ENCODE measurements at places on chromosomes 1 and 21.
A peak's percentile ranks its signal among the peaks of the same experiment; 100 is the strongest.

GRCh38 chr1:92372164-92372563 is 73.3 kb downstream of the RPAP2 start:
- DNase-seq: no peak

- no peak for DNase-seq
These were observed 71.1 kb upstream of the C8B start for GRCh38 chr1:57036641-57037579.

GRCh38 chr1:177984136-177984525 is 14.3 kb upstream of the SEC16B start:
- DNase-seq: peak; percentile 18

DNA sequence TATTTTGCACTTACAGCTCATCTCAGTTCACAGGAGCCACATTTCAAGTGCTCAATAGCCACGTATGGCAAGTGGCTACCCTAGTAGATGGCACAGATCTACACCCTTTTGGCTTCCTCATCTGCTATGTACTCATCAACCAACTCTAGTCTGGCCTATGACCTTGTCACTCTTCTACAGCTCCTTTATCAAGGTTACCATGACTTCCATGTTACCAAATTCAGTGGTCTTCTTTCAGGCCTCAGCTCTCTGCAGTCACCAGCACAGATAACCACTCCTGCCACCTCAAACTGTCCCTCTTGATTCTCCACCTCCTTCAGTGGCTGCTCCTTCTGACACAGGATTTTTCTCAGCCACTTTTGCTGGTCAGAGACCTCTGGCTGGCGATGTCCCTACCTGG is 11.7 kb upstream of the USP48 start:
- no peak for DNase-seq

- DNase-seq: no peak
These were observed 2.1 kb upstream of the TMEM9 start for GRCh38 chr1:201156346-201156745.

- DNase-seq: no peak
These were observed 174.1 kb downstream of the PBX1 start for GRCh38 chr1:164733070-164733469.

DNA sequence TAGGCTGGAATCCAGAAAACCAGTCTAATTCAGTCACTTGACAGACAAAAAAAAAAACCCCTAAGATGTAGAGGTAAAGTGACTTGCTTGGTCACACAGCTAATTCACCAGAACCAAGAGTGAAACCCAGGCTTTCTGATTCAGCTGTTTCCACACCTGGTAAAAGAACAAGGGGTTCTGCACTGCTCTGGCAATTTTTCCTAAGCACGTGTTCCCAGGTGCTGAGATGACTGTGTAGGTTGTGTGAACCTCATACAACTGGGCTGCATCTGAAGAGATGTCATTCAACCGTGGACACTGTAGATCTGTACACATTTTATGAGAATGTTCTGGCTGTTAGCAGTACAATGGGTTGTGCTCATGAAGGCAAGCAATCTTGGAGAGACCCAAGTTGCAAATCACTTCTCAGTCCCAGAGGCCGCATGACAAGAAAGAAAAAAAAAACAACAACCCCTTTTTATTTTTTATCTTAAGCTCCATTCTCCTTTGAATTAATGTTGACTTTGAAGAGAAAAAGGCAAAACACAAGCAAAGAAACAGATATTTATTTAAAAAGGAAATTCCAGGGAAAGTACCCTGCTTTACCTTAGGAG is 95.4 kb downstream of the INTS7 start:
- no peak for DNase-seq

DNA sequence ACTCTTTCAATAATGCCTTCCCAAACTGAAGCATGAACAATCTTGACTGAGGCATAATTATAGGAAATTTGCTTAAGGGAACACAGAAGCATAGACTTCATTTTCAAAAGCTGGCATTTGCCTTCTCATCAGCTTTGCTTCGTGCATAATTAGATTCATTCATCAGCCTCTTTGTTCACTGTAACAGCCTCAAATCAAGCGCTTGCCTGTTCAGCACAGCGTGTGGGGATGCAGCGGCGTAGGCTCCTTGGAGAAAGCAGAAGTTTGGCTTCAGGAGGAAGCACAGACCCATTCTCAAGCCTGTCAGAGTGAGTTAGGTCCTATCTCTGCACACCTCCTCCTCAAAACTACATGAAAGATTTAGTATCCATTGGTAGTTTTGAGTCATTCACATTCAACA is 246.4 kb upstream of the MAP1LC3C start:
- DNase-seq: no peak

DNA sequence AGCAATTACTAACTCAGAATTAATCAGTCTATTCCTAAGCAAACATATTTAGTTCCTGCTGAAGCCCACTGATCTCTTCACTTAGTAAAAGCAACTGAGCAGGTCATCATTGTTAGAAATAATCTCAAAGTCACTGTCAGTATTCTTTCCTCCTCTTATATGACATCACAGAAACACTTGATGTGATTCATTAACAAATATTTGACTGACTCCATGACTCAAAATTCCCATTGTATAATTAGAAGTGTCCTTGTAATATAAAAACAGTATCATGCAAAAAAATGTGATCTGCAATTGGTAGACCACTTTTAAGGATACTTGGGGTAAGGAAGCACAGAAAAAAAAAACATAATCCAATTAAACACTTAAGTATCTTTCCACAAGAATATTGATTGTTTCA is 194.4 kb downstream of the DPYD start:
- no peak for DNase-seq

DNA sequence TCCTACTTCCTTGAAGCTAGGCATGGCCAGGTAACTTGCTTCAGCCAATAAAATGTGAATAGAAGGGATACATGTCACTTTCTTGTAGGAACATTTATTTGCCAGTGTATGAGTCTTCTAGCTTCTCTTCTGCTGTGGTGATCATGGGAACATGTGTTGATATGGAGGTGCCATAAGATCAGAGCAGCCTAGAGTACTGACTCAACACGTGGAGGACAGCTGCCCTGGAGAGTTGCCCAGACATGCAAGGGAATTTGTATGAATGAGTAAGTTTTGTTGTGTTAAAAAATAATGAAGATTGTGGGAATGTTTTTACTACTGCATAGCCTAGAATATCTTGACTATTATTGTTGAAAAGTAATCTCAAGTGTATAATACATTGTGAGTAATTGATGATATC is 502.3 kb downstream of the NUF2 start:
- no peak for DNase-seq

DNA sequence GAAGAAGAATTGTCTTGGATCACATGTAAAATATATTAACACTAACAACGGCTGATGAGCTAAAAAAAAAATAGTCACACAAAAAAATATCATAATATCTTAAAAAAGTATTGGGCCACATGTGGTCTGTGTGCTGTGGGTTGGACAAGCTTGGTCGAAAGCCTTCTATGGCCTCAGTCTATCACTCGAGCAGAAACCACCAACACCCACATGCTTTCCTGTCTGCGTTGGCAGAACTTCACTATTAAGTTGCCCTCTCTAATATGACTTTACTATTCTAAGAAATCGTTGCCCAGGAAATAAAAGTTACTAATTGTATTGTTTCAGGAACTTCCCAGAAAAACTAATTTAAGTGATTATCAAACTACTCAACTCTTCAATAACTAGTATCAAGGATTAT is 28.2 kb upstream of the ETS2 start:
- no peak for DNase-seq

DNA sequence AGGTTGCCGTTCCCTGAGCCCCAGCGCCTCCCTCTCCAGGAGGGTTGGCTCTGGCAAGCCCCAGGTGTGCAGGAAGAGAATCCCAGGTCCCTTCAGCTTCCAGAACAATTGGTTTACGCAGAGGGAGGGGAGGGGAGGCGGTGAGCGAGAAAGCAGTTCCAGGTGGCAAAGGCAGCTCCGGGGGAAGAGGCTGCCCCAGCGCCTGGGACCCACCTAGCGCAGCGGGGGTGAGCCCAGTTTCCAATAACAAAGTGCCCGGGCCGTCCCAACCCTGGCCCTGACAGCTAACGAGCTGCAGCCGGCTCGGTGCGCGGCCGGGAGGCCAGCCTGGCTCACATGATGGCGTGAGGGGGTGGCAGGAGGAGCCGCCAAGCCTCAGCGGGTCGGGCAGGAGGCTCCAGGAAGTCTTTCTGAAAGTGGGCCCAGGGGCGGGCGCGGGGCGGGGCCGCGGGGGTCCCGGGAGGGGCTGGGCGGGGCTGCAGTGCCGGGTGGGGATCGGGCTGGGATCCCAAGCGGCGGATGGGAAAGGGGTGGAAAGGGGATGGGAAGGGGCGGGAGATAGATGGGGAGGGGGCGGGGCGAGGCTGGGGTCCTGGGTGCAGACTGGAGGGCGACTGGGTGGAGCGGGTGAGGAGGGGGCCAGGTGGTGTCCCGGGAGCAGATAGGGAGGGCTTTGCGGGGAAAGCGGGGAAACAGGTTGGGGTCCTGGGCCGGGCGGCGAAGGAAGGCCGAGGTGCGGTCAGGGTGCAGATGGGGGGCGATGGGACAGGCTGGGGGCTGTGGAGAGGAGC is 22.8 kb downstream of the DHRS3 start:
- DNase-seq: no peak

GRCh38 chr1:4060850-4061249 is 160.8 kb upstream of the C1orf174 start:
- no peak for DNase-seq

- no peak for DNase-seq
These were observed 48.1 kb upstream of the GOLT1A start for GRCh38 chr1:204261746-204262505.

DNA sequence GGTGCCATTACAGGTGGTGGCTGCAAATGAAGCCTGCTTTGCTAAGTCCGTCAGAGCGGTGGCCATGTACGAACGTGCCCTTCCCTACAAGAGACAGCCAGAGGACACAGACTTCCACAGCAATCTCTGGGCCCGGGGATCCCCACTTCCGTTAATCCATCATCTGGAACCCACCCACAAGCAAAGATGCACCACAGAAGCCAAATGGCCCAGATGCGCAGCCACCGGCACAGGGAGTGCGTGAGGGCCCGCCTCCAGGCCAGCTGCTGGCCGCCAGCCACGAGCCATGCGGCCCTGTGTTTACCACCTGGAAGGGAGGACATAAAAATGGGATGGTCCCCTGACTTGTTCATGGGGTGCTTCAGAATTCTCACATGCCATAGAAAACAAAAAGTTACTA is 22.1 kb downstream of the MRAP start:
- no peak for DNase-seq

DNA sequence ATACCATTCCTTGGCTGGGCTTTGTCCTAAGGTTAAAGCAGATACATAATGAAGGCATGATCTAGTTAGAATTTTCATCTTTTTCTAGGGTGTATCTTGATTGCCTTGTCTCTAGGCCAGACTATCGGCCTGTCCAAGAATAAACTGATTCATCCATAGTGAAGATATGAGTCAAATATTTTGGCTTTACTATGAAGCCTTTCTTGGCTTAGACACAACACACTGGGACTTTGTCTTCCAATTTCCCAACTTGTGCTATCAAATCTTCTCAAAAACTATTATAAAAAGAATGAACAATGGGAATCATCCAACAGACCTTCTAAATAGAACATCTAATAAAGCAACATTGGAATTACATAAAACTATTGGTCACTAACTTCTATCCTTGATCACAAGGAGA is 64.8 kb downstream of the WARS2 start:
- no peak for DNase-seq

GRCh38 chr1:100585786-100586185 is 47.8 kb downstream of the GPR88 start:
- no peak for DNase-seq

DNA sequence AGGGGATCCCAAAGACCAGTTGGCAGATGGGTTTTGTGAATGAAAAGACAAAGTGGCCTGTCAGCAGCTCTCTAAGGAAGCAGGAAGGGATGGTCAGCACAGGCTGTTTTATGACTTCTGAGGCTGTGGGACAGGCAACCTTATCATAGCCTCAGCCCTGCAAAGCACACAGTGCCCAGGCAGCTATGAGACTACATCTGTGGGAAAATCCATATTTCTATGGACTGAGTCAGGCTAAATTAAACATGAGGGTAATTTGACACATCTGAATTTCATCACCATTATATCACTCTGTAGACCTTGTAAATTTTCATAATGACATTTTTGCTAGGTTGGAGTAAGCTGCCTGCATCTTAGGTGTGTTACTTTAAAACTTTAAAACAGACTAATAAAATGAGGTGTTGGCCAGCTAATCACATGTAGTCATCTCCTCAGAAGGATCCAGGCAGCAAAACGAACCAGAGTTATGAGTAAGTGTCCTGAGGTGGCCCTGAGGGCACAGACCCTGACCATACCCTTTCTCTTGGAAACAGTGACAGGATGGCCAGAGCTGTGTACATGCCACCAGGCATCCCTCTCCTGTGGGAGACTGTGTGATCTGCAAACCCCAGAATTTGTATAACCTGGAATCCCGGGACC is 14.6 kb downstream of the NGF start:
- DNase-seq: no peak

DNA sequence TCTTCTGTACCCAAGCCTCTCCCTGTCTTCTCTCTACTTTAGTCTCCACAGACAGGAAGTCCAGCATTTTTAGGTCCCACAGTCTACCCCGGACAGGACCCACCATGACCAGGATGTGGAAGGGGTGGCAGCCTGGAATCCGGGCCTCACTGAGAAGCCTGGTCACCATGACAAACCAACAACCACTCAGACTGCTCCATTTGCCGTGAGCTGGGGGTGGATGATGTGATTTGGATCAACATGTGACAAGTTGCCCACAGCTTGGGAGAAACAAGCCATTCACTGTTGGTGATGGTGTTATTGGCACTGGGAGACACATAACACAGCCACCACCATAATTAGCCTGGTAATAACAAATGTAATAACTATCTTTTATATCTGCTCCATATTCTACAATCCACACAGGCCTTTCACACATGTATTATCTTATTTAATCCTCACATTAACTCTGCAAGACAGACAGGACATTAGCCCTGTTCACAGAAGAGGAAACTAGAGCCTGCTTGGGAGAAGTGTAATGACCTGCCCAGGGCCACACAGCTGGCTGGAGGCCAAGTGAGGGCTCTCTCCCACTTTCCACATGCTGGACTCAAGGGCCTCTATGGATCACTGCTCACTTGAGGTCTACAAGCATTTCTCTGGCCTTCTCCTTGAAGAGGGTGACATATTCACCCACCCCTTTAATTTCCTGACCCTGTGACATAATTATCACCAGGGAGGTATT is 22.9 kb downstream of the MEF2D start:
- no peak for DNase-seq

DNA sequence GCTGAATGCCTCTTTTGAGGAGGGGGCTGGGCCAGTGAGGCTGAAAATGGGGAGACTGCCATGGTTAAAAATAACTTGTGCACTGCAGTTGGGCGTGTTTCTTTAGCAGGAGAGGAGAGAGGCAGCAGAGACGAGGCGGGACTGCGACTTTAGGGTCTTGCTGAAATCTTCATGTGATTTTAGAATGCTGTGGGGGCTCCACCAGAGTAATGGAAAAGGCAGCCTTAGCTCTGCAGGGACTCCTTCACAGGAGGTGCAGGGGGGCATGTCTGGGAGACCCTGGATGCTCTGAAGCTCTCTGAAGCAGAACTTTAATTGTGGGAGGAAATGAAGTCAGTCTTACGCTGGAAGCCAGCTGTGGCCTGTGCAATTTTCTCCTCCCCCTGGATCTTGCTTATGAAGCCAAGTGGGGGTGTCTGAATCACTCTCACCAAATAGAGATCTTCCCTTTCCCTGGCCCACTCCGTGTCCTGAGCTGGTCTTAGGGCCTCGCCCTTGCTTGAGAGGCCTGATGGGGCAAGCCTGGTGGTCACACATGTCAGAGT is 60.8 kb downstream of the NDUFS5 start:
- DNase-seq: no peak
